Fibroblast of skin of right quadriceps (primary cell): ENCODE measurements at places on chromosomes 6 and 20.

DNA sequence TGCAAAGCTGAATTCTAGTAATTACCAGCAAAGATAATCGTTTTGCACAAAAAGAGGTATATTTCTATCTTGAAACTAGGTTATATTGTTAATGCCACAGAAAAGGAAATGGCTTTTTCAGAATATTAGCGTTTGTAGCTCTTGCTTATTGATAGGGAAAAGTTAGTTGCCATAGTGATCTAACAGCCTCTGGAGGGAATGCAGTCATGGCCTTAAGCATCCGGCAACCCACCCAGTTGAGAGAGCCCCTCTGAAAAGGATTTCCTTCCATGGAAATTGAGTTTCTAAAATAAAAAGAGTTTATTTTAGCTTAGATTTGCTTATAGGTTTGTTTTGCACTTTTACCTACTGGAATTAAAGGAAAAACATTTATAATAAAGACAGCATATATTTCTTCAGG is 224.5 kb downstream of the BCKDHB start:
- DNase-seq = no peak

DNA sequence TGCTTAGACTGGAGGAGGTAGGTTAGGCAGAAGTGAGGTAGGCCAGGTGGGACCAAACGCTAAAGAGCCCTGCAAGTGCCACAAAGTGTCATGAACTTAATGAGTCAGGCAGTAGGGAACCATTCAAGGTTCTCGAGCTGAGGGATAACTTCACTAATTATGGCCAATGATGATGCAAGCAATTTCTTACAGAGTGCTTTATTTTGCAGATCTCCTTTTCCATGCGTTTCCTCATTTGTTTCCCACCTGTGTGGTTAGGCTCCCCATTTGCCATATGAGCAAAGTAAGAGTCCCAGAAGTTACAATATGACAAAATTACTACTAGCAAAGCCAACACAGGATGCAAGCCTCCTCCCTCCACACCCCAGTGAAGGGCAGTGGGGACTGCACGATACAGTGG is 36.5 kb upstream of the PSMF1 start:
- no peak for DNase-seq

DNA sequence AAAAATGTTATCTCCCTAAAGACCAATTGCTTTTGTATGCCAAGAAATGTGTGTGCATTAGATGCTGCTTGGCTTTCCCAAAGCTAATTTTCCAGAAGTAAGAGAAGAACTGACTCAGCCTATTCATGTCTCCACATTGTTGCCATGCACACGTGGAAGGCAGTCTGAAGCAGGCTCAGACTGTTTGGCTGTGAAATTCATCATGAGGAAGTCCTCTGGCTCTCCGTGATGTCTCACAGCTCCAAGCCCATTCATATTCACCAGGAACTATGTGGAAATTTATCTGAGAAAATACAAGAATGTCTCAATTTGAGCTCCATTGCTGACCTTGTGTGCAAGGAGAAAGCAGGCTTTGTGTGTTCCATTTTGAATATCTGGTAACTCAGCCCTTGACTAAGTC is 1022.2 kb upstream of the GJE1 start:
- peak; percentile 50 for DNase-seq

GRCh38 chr20:48143435-48144081 is 358.3 kb upstream of the SULF2 start:
- no peak for DNase-seq

- peak; percentile 72 for DNase-seq
Measured at GRCh38 chr20:50267041-50267865, 76.6 kb downstream of the CEBPB start.

GRCh38 chr6:39193201-39193791 is 36.0 kb downstream of the KCNK5 start:
- no peak for DNase-seq

DNA sequence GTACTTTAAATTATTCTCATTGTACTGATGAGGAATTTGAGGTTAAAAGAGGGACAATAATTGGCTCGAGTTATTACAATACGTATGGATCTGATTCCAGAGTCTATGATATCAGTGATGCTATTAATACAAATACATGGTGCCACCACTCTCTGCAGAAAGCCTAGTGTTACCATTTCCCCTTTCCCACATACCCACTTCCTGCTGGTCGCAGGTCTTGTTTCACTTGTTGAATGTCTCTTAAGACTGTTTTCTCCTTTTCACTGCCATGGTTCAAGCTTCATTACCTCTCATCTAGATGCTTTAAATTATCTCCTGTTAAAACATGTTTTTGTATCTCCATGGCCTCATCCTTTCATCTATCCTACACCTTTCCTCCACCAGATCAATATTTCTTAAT is 62.0 kb downstream of the FHL5 start:
- DNase-seq = no peak

- peak; percentile 64 for DNase-seq
Measured at GRCh38 chr6:133814797-133815196, 74.1 kb upstream of the TCF21 start.

DNA sequence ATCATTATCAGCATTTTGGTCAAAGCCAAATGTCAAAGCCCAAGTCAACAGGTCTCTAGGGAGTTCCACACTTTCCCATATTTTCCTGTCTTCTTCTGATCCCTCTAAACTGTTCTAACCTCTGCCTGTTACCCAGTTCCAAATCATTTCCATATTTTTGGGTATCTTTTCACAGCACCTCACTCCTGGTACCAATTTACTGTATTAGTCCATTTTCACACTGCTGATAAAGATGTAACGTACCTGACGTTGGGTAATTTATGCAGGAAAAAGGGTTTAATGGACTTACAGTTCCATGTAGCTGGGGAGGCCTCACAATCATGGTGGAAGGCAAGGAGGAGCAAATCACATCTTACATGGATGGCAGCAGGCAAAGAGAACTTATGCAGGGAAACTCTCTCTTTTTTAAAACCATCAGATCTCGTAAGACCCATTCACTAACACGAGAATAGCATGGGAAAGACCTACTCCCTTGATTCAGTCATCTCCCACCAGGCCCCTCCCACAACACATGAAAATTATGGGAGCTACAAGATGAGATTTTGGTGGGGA is 143.4 kb downstream of the PTPRK start:
- DNase-seq = no peak

- DNase-seq = no peak
Measured at GRCh38 chr20:20881808-20882207, 169.4 kb upstream of the RALGAPA2 start.

- no peak for DNase-seq
Measured at GRCh38 chr20:35296101-35296554, 3.9 kb upstream of the FAM83C start.

DNA sequence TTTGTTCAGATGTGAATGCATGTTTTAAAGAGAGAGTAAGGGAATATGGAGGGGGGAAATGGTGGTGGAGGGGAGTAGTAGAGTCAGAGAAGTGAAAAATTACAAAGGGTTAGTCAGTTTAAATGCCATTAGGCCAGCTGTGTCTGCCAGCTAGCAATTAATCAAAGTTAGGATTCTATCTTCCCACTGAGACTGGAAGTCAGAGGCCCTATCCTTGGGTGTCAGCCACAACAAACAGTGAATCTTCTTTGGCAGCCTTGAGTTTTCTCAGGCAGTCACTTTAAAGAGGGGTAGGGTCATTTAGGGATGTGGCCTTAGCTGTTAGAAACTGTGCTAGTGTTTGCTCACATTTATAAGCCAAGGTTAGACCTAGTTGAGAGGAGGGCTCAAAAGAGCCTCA is 120.5 kb upstream of the BTBD3 start:
- peak; percentile 61 for DNase-seq

DNA sequence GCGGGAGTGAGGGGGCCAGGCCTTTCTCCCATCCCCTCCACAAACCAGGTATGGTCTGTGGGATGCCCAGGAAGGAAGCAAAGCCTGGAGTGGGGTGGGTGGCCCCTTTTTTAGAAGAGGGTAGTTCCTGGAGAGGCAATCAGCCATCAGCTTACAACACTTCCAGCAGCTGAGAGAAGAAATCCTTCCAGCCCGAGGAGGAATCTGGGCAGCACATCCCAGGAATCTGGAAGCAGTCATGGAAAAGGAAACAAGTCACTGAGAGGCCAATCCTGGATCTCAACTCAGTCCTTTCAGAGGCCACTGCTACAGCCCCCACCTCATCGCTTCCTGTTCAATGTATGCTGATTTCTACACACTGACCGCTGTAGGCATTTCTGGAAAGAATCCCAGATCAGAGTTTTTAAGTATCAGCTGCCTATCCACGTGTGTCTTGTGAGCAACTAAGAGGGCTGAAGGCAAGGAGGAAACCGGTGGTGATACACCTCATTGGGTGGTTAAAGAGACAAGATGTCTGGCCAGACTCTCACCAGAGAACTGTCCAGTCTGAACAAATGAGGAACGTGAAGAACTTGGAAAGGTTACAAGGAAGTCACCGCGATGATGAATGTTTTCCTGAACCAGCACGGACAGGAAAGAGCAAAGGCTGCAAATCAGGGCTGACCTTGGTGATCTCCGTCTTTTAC is 92.9 kb upstream of the SHLD1 start:
- DNase-seq = peak; percentile 98

DNA sequence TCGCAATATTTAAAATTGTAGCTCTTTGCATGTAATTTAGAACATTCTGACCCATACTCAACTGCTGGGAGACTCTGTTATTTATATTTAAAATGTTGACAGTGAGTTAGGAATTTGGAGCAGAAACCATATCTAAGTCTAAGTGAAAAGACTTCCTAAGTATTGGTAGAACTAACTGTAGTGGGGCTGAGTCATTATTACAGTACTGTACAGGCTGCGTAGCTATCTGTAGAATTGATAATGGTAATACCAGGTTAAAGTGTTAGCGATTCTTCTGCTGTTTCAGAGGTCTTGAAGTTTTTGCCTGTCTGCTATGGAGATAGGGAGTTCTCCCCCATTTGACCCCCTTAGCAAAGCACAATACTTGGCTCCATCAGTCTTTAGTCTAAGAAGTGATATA is 3.6 kb downstream of the TOP1 start:
- no peak for DNase-seq

DNA sequence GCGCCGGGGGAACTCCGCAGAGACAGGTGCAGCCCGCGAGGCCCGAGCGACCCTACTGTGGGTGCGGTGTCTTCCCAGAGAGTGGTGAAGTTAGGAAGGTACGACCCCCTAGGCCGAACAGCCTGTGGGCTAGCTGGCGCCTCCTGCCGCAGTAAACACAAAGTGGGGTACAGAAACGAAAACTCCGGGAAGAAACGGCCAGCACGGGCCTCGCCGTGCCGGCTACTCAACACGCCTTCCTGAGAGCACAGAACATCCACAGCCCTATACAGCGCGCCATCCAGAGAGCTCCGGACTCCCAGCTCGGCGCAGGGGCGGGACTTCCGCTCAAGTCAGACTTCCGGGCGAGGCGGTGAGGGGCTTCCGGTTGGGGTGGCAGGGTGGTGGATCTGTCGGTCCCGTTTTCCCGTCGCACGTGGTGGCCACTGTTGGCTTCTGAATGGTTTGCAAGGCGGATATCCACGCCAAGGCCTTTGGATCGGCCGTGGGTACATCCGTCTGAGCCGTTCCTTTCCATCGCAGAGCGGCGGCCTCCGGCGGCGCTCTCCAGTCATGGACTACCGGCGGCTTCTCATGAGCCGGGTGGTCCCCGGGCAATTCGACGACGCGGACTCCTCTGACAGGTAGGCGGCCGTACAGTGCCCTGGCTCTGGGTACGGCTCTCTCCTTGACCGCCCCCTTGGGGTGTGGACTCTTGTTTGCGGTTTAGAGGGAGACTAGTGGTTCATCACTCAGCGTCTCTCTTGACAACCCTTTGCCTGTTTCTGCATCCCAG is at the start of the genes CAGE1 and RIOK1:
Gene CAGE1, minus strand, starts transcription at position 292 of the 775 bp plus-strand sequence. CDS start 2,569 bp downstream, outside the sequence.
Gene RIOK1, plus strand, starts transcription at position 358 of the 775 bp plus-strand sequence. Its CDS starts 195 bp downstream, at position 553.
- DNase-seq = peak; percentile 94

DNA sequence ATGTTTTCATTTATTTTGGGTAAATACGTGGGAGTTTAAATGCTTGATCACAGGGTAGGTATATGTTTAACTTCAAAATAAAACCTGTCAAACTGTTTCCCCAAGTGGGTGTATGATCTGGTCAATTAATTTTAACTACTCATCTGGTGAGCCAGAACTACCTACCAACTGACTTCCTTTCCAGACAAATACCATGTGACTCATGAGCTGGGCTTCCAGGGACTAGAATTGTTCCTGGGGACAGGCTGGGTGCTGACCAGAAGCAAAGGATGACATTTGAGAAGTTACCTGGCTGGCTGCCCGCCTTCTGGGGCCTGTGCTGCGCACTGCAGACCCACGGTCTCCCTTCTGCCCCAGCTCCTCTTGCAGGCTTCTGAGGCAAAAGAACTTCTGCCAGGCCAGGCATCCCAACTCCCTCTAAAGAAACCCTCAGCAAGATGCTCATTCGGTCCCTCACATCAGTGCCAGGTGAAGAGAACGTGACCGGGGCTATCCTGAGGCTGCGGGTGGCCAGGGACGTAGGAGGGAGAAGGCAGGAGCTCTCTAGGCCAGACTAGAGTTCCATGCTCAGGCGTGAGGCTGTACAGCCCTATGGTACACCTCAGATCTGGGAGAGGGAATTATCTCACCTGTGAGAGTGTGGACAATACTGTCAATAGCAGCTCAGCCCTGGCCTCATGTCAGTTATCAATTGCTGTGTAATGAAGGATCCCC is 103.6 kb downstream of the JPH2 start:
- peak; percentile 75 for DNase-seq
